ENCODE measurements at places on chromosomes 5 and 9.

DNA sequence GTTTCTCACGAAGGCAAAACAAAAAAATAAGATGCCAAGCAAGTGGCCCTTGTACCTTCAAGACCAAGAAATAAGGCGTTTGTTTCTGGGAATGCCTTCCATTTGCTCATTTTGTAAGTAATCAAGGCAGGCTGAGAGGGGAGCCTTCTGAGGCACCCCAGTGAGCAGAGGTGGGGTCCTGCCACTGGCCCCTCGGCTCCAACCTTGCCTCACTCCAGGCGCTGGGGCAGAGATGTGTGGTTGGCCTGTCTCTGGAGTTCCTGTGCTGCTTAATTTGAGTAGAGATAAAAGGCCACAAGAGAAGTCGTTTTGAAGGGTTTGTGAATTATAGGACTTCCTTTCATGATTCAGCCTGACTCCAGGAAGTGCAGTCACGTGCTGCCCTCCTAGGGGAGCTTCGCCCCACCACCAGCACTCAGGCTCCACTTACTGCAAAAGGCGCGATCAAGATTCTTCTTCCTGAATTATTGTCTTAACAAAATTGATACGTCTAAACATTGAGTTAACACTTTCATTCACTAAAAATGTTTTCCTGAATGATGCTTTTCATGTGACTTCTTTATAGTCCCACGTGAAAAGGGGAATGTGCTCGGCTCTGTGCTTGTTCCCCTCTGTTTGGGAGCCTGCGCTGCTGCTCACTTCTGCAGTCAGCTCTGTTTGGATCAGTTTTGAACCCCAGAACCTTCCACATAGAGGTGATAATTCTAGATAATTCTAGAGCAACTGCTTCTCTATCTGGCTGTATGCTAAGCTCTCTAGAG lies 13.7 kb downstream of the SYK start:
- DNase-seq = no peak

DNA sequence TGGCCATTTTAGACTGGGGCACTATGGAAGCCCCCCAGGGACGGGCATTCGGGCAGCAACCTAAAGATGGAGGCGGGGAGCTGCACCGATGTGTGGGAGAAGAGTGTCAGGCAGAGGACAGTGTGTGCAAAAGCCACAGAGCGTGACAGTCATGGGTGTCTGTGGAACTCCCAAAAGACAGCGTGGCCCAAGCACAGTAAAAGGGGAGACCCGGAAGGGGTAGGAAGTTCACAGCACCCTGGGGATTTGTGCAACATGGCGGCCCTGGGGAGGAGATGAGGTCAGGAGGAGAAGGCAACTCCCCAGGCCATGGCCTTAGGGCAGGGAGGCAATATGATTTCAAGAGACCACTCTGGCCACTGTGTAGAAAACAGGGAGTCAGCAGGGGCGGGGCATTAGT lies 38.9 kb upstream of the FGF1 start:
- no peak for DNase-seq

- DNase-seq = peak; percentile 6
Observed at GRCh38 chr9:68585034-68585761, 44.5 kb upstream of the TMEM252 start.

- no peak for DNase-seq
Observed at GRCh38 chr9:13513286-13513685, 233.8 kb upstream of the MPDZ start.

- no peak for DNase-seq
Observed at GRCh38 chr9:133979273-133979920, 12.7 kb downstream of the VAV2 start.

DNA sequence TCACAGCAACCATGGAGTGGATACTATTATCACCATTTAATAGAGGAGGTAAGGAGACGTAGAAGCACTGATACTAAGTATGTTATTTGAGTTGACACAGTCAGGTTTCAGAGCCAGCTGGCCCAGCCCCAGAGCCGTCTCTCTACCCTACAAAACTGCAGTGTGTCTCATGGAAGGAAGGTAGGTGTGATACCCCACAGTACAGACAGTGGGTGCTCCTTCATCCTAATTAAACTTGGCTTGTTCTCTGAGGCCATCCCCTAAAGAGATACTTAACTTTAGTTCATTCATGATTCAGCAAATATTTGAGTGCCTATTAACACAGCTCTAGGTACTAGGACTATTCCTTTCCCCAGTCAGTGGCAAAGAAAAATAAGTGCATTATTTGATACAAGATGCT lies 22.6 kb downstream of the PIP5K1B start:
- DNase-seq = no peak

DNA sequence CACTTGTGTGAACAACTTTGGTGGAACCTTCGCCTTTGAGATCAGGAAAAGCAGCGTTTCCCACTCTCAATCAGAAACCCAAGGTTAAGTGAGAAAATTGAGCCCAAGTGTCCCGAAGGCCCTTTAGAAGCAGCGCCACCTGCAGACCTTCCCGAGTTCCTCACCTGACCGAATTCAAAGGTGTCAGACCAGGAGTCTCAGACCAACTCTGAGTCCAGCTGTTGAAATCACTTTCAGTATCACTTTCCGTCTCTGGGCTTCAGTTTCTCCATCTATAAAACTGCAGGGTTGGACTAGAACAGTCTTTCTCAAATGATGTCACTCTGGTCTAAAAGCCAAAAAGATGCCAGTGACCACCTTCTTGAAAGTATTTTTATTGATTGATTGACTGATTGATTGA lies 31.7 kb upstream of the GRHPR start:
- DNase-seq = peak; percentile 30

DNA sequence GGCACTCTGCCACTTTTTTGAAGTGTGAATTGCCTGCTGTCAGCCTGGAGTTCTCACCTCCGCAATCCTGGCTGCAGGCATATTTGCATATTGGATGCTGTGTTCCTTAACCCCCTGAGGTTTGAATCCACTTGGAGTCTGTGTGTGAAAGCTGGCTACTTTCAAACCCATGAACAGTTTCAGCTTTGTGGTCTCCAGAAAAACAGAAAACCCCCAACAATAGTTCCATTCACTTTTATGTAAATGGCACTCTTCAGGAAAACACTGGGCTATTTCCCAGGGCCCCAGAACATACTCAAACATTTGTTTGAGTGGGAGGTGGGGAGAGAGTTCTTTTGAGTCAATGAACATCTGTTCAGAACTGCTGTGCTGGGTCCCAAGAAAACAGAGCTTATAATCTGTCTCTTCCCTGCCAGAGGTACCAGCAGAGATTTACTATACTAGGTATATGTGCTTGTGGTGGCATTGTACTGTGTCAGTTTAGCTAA lies 5.0 kb downstream of the NUDT2 start:
- peak; percentile 30 for DNase-seq

DNA sequence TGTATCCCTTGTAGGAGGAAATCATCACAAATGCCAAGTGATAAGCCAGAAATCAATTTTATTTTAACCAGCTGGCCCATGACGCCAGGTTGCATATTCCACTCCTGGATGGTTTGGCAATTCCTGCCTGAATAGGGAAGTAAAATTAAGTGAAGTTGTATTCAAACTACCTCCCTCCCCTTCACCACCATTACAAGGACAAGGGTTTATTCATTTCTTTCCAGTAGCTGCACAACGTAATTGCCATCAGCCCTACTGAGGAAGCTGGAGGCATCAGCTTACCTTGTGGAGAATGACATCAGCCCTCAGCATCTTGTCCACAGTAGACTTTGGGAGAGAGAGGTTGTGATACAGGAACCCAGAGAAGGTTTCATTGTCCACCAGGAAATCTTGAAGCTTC lies 66.6 kb downstream of the ABCA1 start:
- no peak for DNase-seq

GRCh38 chr5:142641711-142642110 lies 44.2 kb downstream of the FGF1 start:
- no peak for DNase-seq

GRCh38 chr5:111997308-111997707 lies 240.3 kb upstream of the NREP start:
- no peak for DNase-seq

GRCh38 chr5:1743061-1743768 lies 56.4 kb downstream of the MRPL36 start:
- no peak for DNase-seq

- DNase-seq = no peak
Observed at GRCh38 chr9:92746567-92747458, 17.8 kb downstream of the BICD2 start.

DNA sequence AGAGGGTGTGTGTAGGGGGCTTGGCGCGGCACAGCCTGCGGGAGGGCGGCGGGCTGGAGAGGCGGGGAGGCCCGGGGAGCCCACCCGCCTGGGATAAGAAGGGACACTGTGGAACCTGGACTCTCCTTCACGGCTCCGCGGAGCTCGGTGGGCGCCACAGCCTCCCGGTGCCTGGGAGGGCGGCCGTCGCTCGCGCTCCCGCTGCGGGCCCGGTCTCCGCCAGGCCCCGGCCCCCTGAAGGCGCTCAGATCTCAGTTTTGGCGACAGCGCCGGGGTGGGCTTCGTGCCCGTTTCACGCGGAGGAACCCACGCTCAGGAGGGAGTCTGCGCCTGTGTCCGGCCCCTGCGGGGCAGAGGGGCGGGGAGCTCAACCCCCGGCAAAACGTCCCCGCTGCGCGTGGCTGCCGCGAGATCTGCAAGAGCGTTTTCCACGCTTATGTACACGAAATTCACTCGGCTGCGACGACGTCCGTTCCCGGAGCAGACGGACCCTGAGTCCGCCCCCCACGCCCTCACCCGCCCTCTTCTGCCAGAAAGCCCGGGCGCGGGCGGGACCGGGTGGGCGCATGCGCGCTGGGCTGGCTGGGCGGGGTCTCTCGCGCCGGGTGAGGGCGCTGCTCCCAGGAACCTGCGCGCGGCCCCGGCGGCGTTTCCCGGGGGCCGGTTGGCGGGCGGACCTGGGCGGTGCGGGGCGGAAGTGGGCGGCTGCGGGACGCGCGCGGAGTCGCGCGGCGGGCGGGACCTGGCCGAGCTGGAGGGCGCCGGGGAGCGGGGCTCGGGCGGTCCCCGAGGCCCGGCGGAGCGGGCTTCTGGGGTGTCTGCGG lies at the start of gene NELFB:
Gene NELFB (plus strand): TSS at position 704 of the 824 bp plus-strand sequence.
- peak; percentile 83 for DNase-seq

- no peak for DNase-seq
Observed at GRCh38 chr5:65577141-65577540, 14.0 kb downstream of the PPWD1 start.

- peak; percentile 77 for DNase-seq
Observed at GRCh38 chr9:84254972-84255371, 85.6 kb downstream of the SLC28A3 start.

GRCh38 chr9:117936185-117937130 lies 232.3 kb downstream of the TLR4 start:
- no peak for DNase-seq

GRCh38 chr5:58107704-58108103 lies 352.2 kb downstream of the PLK2 start:
- no peak for DNase-seq

- peak; percentile 74 for DNase-seq
Observed at GRCh38 chr5:92775711-92776615, 805.1 kb downstream of the NR2F1-AS1 start.

- no peak for DNase-seq
Observed at GRCh38 chr9:136140046-136140445, 21.4 kb upstream of the TMEM250 start.

GRCh38 chr5:76818844-76819831 lies at the start of gene F2RL1:
TSS of gene F2RL1 (plus strand) at chr5:76819030. CDS start at chr5:76819183, 153 bp downstream.
- peak; percentile 73 for DNase-seq

GRCh38 chr9:128393970-128394369 lies 22.8 kb downstream of the URM1 start:
- no peak for DNase-seq

- DNase-seq = no peak
Observed at GRCh38 chr9:2602704-2603116, 18.9 kb upstream of the VLDLR start.

DNA sequence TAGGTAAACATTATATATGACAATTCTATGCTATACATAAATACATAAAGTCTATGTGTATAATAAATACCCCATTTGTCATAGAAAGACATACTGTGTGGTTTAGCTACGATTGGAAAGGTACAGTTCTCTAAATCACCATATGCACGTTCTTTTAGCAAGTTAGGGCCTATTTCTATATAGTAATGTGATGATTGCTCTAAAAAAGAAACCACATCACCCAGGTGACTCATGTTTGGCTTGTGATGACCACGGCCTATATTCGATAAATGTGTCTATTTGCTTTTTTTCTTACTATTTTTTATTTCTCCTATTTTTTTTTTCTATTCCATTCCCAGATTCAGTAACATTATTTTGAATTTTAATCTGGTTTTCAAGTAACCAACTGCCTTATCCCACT lies 34.7 kb downstream of the RETREG1 start:
- no peak for DNase-seq

- peak; percentile 31 for DNase-seq
Observed at GRCh38 chr5:11261241-11261640, 500.2 kb upstream of the DAP start.

DNA sequence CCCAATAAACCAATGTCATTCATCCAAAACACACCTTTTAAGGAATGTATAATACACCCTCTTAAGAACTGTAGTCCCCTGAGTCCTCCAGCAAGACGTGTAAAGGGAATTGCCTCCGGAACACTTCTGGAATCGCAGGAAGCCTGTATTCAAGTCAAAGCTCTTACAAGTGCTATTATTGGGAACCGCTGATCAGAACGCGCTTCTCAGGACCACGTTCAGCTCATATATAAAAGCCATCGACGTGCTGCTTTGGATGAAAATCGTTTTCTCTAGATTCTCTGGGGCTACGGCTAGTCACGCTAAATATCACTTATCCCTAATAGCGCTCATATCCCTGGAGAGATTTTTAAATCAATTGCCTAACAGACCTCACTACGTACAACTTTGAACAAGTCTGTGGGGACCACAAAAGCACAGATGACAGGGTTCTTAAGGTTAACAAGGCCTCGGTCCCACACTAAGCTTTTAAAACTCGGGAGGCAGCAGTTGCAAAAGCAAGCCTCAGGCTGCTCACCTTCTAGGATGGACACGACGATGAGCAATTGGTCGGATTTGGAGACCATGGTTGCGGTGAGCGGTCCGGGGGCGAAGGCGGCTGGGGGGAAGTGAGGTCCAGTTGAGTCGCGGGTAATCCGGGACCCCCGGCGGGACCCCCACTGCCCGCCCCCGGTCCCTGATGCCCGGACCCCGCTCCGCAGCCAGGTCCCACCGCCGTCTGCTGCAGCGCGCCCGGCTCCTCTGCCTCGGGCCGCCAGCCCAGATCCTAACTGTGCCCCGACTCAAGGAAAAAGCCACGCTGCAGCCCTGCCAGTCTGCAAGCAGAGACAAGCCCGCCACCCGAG lies 548 bp downstream of the CEP120 start:
- DNase-seq = peak; percentile 57

DNA sequence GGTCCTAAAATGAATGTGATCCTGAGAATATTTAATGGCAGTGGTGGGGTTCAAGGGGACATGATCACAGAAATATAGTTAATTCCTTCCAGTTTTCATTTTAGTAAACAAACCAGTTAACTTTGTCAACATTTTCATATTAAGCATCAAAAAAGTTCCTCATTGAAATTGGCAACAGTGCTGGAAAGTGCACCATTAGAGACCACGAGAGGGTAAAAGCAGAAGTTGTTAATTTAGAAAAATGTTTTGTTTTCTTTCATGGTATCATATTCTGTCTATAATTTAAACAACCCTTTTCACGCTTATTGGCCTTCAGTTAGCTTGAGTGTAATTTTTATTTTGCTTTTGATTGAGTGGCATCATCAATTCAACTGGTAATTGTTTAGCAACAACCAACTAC lies 11.9 kb downstream of the GIN1 start:
- no peak for DNase-seq
